ENCODE measurements at places on chromosomes 2 and 18.

DNA sequence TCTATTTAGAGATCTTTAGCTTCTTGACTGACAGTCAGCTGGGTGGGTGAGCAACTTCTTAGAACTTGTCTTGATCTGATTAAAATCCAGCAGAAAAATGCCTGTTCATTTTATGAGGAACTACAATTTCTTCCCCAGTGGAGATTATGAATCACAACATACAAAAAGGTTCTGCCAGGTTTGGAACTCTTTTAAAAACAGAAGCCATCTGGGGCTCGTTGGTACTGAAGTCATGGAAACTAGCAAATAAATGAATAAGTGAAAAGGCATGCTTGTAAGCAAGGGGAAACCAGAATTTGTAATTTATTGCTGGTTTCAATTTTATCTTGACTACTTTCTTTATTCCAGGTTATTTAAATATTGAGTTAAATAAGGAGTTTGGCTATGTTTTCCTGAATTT is 767.4 kb downstream of the MBD2 start:
- peak; percentile 5 for DNase-seq

GRCh38 chr2:26243470-26244308 is 743 bp downstream of the HADHA start:
- DNase-seq, result no peak

DNA sequence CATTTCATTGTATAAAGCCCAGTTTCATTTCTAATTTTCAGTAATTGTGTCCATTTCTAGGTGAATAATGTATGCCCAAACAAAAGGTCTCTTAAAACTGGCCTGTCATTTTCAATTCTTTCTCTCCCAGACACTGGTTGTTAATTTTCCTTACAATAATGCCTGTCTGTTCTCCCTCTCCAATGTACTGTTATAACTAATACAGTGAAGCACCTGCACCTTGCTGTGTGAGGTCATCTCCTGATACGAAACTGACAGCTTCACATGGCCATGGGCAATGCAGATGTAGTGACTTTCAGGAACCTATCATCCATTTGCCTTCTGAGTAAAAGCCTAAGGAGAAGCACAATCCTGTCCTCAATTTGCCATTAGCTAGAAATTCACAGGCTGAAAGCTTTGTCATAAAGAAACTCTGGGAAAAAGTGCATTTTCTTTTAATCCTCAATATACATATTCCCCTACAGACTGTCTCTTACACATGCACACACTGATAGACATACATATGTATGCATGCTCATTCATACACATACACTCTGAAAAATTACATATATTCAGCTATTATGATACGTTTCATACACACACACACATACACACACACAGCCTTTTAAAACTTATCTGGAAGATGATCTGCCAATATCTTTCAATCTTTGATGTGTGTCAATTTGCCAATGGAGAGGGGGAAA is 1030.3 kb downstream of the TDRD15 start:
- no peak for DNase-seq

DNA sequence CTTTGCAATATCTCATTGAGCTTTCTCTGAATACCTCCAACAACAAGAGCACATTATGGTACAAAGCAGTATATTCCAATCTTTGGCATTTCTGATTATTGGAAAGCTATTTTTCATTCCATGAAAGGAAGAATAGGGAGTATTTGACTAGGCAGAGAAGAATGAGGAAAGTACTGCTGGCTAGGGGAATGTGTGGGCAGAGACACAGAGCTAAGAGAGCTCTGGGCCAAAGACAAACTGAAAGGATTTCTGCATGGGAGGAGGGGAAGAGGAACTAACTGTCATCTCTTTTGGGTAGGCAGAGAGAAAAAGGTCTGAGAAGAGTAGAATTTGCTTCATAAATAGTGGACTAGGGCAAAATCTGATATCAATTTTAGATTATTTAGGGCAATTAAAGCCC is 150.8 kb downstream of the CCDC85A start:
- peak; percentile 31 for DNase-seq

DNA sequence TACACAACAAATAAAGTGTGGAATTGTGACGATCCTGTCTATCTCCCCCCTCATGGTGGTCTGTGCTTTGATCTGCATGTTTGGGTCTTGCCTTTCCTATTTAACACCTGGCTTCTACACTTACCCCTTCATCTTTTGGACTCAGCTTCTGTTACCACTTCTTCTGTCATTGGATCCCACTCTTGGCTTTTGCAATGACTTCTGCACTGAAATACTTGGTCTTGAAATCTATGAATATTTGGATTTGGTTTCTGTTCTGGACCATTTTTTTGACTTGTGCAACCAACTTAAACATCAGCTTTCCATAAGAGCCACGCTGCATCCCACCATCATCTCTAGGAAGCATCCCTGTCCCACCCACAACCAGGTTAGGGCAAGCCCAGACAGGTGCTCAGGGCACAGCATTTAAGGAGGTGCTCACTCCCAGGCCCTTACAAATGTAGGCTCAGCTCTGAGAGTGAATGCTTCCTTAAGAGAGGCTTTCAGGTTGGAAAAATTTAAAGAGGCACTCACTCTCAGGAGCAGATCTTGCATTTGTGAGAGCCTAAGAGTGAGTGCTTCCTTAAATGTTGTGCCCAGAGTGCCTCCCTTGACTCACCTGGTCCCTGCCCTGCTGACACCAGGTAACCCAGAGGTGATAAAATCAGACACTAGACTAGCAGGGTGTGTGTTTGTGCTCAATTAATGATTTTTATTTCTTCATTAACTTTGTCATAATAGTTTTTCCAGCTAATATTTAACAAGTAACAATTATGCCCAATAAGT is 124.5 kb upstream of the SH3BP4 start:
- no peak for DNase-seq

DNA sequence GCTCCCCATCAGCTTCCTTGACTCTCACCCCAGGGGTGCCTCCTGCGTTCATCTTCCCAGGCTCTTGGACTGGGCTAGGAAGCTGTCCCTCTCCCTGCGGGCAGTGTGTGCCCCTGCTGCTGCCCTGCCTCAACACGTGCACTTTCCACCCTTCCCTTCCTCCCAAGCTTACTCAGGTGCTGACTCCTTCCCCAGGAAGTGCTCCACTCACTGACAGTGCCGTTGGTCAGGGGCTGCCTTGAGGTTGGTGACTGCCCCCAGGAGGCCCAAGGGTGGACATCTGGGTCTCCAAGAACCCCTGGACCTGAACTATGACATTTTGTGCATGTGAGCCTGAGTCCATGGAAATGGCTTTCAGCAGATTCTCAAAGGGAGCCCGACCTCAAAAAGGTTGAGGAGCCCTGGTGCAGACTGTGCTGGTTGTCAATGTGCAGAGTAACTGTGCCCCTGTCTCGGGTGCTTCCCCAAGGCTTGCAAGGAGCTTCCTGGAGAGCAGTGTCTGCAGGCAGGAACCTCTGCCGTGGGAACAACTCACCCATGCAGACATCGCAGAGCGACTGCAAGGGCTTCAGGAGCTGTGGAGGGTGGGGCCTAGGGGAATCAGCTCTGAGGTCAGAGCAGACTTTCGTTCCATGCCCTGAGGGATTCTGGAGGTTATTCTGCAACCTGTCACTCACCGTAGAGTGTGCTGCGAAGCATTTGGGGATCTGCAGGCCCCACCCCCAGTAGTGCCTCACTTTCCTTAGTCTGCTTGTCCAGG is 116.5 kb upstream of the MCFD2 start:
- DNase-seq, result no peak

GRCh38 chr2:20080839-20081415 is 29.5 kb upstream of the LAPTM4A start:
- DNase-seq, result no peak

GRCh38 chr2:184047536-184047935 is 550.8 kb upstream of the ZNF804A start:
- no peak for DNase-seq

GRCh38 chr2:9985531-9986328 is 34.2 kb downstream of the GRHL1 start:
- DNase-seq, result no peak

DNA sequence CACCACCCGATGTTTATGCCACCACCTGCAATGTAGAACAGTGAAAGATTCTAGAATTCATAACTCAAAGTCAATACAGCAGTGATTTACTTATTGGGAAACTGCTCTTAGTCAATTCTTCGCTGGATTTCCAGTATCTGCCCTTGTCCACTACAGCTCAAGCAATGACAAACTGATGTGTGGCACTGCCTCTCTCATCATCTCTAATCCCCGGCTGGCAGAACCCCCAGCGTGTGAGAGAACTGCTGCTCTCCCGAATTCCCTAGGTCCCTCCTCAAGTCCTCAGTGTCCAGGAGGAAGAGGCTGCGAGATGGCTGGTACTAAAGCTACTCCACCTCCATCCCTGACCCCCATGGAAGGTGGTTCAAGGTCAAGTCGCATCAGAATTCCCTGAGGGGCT is 1.6 kb downstream of the TXNL4A start:
- no peak for DNase-seq

DNA sequence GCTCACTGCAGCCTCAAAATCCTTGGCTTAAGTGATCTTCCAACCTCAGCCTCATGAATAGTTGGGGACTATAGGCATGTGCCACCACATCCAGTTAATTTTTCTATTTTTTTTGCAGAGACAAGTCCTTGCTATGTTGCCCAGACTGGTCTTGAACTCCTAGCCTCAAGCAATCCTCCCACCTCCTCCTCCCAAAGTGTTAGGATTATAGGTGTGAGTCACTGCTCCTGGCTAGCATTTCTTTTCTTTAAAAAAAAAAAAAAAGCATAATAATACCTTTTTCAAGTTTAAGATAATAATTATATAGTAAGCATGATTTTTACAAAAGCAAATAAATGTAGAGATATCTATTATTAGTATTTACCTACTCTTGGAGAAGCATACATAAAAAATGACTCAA is 36.1 kb downstream of the PPP4R1 start:
- no peak for DNase-seq

DNA sequence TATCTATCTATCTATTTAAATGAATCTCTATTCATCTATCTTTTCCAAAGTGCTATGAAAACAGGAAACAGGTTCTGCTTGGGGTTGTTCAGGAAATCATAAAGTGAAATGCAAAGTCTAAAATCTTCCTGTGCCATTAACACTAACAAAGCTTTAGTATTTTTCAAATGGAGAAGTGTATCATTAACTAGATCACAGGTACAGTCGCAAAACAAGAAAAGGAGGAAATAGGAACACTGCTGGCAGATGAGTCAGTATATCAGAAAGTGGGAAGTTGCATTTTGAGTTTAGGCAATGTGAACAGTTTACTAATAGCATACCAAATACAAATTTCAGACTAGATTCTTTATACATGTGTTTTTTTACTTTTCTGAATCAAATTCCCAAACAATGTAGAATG is 888.5 kb upstream of the FSHR start:
- no peak for DNase-seq

DNA sequence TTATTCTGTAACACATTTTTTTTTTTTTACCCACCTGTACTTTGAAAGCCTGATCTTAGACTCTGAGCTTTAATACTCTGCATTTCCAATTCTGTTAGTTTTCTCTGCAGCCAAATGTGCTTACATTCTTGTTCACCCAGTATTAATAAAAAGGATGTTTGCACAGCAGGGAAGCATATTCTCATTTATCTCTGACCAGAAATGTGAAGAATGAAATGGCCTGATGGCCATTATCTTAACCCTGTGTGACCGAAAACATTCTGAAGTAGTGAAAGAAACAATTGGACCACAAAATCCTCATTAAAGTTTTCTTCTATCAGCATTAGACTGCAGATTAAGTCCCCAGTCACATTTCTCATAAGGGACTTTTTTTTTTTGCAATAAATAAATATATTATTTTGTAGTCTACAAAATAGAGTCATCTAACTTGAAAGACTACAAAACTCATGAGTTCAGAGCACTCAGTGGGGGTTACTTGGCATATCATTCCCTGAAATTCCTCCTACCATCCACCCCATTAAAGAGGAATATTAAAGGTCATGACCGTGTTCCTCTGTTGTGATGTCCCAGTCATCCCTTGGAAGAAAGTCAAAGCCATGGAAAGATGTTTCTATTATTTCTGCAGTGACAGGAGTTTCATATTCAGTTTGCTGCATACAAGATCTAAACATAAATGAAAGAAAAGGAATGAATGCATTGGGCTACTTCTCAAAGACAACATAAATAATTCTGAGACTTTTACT is 364.4 kb downstream of the RND3 start:
- no peak for DNase-seq

- DNase-seq, result no peak
Observed at GRCh38 chr2:80149991-80150390, 154.6 kb downstream of the LRRTM1 start.

DNA sequence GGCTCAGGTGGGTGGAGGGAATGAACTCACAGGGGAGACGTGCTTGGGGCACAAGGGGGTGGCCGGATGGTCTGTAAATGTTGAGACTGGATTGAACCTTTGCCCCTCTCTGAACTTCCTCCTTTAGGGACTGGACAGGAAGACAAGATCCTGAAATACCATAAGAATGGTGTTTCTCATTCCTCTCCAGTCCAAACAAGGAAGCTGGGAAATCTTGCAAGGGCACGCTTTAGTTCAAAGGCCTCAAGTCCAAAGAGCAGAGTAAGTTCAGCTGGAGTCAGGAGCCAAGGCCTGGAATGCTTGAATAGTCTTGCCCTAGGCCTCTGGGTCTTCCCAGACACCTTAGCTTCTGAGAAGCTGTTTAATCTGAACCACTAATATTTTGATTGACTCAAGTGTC is 52.4 kb upstream of the SIX3 start:
- DNase-seq, result no peak

GRCh38 chr2:240603081-240603835 is 16.7 kb downstream of the CAPN10 start:
- DNase-seq, result no peak

- no peak for DNase-seq
Observed at GRCh38 chr2:81672923-81673322, 1368.4 kb upstream of the LRRTM1 start.

DNA sequence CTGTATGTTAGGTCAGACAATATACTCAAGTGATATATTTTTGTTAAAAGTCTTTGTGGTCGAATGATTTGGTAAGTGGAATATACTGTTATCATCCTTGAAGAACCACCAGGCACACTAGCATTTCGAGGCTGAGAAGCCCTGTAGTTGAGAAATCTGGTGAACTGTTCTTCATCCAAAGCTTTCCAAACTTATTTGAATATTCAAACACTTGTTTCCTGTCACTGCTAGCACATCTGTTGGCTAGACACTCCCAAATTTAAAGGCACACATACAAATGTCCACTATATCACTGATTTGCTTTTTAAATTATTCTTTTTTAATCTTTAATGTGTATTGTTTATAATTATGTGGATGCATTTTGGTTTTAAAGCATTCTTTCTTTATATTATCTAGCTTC is 241.9 kb upstream of the CNTNAP5 start:
- no peak for DNase-seq

- no peak for DNase-seq
Observed at GRCh38 chr2:160429248-160430000, 64.2 kb downstream of the RBMS1 start.

GRCh38 chr2:160417745-160418397 is 75.7 kb downstream of the RBMS1 start:
- peak; percentile 90 for DNase-seq

Measured in stromal cell of bone marrow (primary cell).